ENCODE measurements at places on chromosomes 12 and 14. TPM values are rescaled to one million over a fixed set of nuclear protein-coding genes. Genes with fewer than 3 reads are reported as not detected.

Gene RNASE7
- not detected for total RNA-seq

- H3K27me3 ChIP-seq: no peaks in the 10 kb centered on the region
- no peak overlapping the region for H3K27ac ChIP-seq
- no peak for DNase-seq
- no peaks in the 10 kb centered on the region for H3K4me1 ChIP-seq
- no peaks in the 10 kb centered on the region for H3K36me3 ChIP-seq
Measured at GRCh38 chr14:76984297-76984696, 44.2 kb downstream of the IRF2BPL start.

Gene ALX1
- not detected for total RNA-seq

DNA sequence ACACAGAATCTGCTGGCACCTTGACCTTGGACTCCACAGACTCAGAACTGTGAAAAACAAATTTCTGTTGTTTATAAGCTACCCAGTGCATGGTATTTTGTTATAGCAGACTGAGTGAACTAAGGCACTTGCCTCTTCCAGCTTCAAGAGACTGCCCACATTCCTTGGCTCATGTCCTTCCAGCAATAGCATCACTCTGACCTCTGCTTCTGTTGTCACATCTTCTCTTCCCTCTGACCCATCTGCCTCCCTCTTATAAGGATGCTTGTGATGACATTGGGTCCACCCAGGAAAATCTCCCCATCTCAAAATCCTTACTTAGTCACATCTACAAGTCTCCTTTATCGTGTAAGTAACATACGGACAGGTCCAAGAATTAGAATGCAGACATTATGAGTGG lies 200.4 kb downstream of the PIK3C2G start:
- no peak overlapping the region for H3K4me3 ChIP-seq
- no peaks in the 10 kb centered on the region for H3K4me1 ChIP-seq
- no peak overlapping the region for H3K27ac ChIP-seq
- DNase-seq: no peak
- H3K27me3 ChIP-seq: no peaks in the 10 kb centered on the region
- H3K36me3 ChIP-seq: no peaks in the 10 kb centered on the region

GRCh38 chr12:76571256-76571655 lies 11.7 kb upstream of the OSBPL8 start:
- H3K4me3 ChIP-seq: no peak overlapping the region
- H3K4me1 ChIP-seq: no peaks in the 10 kb centered on the region
- H3K27me3 ChIP-seq: no peaks in the 10 kb centered on the region
- no peak overlapping the region for H3K27ac ChIP-seq

Data from upper lobe of right lung (tissue), 1 donor.